Activated CD4-positive, CD25-positive, alpha-beta regulatory T cell (primary cell): ENCODE measurements at places on chromosomes 1 and 21.

- no peak for DNase-seq
These were observed 65.2 kb upstream of the SPAG17 start for GRCh38 chr1:118250232-118250631.

DNA sequence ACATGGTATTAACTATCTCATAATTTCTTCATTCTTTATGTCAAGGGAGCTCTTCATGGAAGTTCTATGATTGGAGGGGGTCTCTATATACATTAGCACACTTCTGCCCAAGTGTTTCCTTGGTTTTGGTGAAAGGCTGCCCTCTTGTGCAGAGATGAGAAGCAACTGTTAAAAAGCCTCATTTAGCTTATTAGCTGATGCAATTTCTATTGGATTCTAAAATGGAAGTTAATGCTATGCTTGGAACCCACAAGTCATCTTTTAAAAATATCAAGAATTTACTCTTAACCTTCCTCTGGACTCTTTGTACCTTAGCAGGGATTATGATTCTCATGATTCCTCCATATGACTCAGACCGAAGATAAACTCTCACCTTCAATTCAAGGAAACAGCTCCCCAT is 328.9 kb downstream of the PTBP2 start:
- DNase-seq, result no peak

DNA sequence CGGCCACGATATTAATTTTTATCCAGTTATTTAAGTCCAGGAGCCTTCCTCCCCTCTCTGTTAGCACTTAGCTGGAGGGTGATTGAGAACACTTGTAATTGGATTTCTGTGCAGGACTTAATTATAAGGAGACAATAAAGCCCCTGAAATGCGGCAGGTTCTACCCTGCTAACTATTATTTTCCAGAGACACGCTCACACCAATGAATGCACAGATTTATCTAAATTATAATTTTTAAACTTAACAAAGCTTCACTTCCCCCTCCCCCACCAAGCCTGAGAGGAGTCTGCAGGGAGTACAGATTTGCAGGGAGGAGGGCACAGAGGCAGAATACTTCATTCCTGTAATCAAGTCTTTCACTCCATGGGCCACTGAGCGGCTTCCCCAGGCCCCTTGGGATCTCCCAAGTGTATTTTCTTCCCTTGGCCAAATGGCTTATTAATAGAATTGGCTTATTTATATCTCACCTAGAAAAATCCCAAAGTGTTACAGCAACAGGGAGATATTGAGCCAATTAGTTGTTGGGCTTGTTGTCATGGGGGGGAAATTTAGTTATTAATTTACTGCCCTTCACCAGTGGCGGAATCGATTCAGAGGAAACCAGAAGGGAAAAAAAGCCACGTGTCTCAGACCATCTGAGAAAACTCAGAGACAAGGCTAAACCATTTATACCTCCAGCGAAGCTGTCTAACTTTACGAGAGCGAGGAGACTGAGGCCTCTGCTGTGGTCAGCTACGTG is 99.0 kb upstream of the CD34 start:
- DNase-seq, result no peak

DNA sequence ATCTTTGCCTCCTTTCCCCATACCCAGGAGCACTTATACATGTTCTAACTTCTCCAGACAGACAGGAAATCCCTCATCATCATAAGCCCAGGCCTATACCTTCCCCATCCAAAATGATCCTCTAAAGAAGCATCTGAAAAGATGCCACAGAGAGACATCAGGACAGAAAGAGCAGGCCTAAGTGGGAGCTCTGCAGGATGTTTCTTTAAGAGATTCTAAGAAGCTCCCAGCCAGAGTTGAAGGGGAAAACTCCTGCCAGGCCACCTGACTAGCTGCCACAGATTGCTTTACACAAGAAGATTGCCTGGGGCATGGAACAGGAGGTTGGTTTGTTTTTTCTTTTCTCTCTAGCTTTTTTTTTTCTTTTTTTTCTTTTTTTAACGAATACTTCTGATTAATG is 275.8 kb downstream of the VAV3 start:
- DNase-seq, result no peak

DNA sequence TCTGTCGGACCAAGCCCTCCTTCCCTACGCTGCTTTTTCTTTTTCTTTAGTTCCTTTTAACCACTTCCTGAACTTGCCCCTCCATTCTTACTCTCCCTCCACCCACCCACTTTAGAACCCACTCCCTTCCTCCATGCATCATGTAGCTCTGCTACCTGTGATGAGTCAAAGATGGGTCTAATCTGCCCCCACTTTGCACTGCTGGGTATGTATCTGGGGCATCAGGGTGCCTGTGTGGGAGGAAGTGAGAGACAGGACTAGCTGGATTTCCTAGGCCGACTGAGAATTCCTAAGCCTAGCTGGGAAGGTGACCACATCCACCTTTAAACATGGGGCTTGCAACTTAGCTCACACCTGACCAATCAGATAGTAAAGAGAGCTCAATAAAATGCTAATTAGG is 157.7 kb downstream of the SEC16B start:
- DNase-seq, result no peak

GRCh38 chr1:229685149-229685548 is 59.1 kb downstream of the URB2 start:
- no peak for DNase-seq

- DNase-seq, result no peak
These were observed 4.7 kb upstream of the PTPRF start for GRCh38 chr1:43526002-43526401.

GRCh38 chr1:77639056-77639455 is 43.4 kb downstream of the ZZZ3 start:
- DNase-seq, result no peak

DNA sequence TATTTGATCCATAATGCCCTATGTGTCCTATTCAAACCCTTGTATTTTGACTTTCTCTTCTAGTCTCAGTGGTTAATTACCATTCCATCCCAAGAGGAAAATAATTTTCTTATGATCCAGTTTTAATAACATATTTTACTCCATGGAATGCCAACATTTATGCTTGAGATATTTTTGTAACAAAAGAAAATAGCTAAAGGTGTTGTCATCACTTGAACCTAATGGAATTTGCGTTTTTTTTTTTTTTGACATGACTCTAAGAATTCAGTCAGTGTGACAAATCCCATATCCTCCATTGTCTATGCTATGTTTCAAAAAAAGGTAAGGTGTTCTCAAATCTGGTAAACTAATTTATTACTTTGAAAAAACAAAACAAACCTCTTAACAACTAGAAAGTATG is 324.1 kb upstream of the ADAMTS5 start:
- DNase-seq, result no peak

DNA sequence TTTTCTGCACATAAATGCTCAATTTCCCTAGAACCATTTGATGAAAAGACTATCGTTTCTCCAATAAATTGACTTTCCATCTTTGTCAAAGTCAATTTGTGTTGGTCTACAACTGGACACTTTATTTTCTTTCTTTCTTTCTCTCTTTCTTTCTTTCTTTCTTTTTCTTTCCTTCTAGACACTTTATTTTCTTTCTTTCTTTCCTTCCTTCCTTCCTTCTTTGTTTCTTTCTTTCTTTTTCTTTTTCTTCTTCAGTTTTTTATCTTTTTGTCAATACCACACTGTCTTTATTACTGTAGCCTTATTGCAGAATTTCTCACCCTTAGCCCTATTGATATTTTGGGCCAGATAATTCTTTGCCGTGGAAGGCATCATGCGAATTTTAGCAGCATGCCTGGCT is 73.5 kb downstream of the FASLG start:
- no peak for DNase-seq

- DNase-seq, result no peak
These were observed 7.7 kb upstream of the CD5L start for GRCh38 chr1:157849229-157849875.

DNA sequence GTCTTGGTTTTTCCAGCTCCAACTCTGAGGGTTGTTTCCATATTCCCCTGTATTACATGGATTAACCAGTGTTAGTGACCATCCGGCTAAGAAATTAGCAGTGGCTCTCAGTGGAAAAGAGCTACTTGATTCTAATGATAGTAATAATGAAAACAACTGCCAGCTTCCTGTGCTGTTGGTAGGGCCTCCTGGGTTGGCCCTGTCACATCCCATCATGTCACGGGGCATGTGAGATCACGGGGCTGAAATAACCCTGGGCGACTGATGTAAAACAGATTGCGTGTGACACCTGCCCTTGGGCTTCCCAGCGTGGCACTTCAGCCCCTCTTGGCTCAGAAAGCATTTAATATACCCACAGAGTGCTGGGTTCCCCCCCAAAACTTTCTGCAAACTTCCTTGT is 149.0 kb downstream of the ROR1 start:
- DNase-seq, result no peak

GRCh38 chr21:35044770-35045541 is 4.1 kb downstream of the RUNX1 start:
- DNase-seq, result no peak
